Uterus (tissue), 4 donors: ENCODE measurements at places on chromosomes 2 and 18. TPM values are rescaled to one million over a fixed set of nuclear protein-coding genes. Genes with fewer than 3 reads are reported as not detected.
A peak's percentile ranks its signal among the peaks of the same experiment; 100 is the strongest.

GRCh38 chr2:195838002-195838401 lies 181.0 kb downstream of the SLC39A10 start:
- DNase-seq, result no peak

DNA sequence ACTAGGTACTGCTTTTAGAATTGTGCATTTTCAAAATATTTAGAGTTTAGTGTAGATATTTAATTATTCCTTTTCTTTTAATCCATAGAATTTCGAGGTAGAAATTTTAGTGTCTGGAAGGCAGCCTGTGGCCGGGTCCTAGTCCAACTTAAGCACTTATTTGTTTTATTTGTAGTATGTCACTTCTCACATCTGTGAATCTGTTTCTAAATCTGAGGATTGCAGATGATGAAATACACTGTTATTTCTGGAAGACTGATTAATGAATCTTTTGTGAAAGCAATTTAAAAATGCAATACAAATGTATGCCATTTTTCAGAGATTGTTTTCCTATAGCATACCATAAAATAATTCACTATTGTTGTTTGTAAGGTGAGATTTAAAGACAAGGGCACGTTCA lies 483.9 kb upstream of the TRIB2 start:
- DNase-seq, result no peak

DNA sequence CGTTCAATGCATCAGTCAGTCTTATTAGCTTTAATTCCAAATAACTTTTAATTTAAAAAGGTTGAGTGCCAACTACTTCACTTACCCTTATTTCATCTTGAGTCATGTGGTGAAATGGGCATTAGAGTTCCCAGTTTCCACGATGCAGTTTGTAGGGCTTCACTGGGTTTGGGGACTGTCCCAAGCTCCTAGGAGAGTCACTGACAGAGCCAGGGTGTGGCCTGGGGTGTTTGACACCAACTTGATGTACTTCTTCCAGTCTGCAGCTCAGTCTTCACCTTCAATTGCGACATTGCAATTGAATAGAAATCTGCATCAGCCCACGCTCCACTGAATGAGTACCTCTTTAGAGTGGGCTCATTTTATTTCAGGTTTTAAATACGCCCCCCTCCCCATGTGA lies 165.3 kb downstream of the ARL4C start:
- DNase-seq, result no peak

DNA sequence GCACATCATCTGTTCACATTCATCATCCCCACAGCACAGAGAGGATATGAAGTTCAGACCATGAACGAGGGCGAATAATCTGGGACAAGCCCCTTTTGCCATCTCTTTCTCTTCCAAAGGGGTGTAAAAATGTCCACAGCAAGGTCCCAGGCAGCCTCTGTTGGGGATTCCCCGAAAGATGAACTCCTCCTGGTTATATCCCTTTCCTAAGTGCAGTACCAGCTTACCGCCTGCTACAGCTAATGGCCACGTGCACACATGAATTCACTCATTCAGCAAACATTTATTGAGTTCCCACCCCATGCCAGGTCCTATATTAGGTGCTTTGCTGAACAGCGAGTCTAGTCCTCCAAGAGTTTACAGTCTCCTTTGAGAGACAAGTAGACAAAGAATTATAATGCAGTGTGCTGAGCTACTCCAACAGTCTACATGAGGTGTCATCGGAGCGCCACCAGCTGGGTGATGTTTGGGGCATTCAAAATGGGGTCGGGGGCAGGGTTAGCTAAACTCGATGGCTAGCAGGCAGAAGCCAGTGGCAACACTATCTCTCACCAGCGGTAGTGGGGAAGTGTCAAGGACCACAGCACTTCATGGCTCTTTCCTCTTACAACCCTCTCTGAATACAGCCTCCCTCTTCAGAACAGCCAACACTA lies 228.9 kb downstream of the TMEM163 start:
- DNase-seq, result no peak

DNA sequence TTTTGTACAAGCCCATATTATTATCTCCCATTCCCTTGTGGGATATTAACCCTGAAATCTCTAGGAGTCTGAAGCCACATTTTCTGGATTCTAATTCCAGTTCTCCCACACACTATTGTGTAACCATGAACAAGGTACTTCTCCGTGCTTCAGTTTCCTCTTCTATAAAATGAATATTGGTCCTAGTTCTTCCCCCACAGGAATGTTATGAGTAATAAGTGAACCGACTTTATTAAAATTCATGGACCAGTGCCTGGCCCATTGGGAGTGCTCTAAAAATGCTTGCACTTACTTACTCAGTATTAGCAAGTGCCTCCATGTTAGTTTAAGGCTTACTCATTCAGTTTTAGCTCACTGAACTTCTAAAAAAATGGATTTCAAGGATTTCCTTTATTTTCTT lies 1.4 kb upstream of the ACMSD start:
- no peak for DNase-seq

DNA sequence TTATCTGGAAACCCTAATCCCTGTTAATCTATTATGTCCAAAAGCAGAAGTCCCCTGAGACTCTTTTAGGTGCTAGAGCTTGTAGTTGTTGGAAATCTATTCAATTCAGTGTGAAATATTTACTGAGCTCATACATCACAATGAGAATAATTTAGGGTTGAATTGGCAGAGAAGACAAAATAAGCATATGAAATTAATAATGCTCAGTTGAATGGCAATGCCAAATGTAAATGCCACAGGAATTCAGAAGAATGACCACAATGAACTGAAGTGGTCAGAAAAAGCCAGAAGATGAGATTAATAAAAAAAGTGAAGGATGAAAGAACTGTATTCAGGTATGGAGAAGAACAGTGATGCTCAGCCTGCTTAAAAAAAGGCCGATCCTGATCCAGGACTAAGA lies 8.0 kb upstream of the STAT4 start:
- DNase-seq, result no peak

DNA sequence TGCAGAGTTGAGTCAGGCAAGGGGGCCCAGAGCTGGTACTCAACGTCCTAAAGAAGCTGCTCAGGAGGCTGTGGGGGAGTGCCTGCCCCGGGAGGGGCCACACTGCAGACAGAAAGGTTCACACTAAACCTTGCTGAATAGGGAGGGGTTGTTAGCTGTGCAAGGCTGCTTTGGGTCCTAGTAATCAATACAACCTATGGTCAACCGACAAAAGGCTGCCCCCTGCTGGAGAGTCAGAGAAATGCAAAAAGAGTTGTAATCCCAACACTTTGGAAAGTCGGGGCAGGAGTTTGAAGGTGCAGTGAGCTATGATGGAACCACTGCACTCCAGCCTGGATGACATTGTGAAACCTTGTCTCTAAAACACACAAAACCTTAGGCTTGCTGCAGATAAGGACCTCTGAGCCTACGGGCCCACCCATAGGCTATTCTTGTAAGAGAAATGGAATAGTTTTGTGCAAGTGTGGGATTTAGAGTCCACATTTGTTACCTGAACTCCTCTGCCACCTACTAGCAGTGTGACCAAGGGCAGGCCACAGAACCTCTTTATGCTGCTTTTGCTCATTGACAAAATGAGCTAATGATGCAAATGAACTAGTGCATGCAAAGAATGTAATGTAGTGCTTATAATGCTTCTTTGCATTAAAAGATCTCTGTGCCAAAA lies 81.5 kb downstream of the PRPF40A start:
- DNase-seq, result peak; percentile 35

PSMA8 gene
- not detected for total RNA-seq

ABHD1 gene
- 1.2 TPM for total RNA-seq

LRATD1 gene
- total RNA-seq, result 14.1 TPM
